EH (cell line): ENCODE measurements at places on chromosomes 16 and 17.

- DNase-seq, result peak; percentile 77
Observed at GRCh38 chr17:46940692-46941404, 17.9 kb downstream of the GOSR2 start.

GRCh38 chr17:41347869-41348760, 2.5 kb downstream of the KRT33A start:
- no peak for DNase-seq

- peak; percentile 5 for DNase-seq
Observed at GRCh38 chr17:48375356-48375755, 54.7 kb downstream of the SKAP1 start.

DNA sequence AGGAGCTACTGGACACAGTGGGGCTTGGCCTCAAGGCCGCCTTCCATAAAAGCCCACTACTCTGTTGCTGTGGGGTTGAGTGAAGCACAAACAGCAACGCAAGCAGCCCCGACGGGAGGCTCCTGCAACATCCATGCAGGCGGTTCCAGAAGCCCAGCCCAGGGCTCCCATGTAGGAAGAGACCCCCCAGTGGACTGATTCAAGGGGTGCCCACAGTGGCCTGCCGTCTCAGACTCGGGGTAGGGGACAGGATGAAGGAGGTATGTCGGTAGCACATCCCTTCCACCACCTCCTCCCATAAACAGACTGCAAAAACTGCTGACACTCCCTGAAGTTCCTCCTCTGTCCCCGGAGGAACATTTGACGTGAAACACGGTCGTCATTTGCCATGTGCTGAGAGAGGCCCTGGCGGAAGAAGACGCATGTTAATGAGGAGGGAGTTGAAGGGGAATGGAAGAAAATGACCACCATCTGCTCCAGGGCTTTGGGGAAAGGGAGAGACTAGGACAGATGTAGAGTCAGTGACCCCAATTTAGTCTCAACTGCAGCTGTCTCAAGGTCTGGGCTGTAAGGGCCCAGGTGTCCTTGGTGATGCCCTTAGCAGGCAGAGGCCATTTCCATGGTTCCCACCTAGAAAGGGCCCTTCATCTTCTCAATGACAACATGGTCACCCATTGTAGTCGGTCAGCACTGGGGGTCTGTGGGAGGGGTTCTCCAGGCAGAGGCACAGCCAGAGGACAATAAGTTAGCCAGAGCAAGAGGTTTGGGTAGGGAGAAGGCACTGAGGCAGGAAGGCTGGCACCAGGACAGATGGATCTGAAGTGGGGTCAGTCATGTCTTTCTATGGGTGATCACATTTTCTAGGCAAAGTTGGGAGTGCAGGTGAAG, 200.6 kb downstream of the CPPED1 start:
- DNase-seq, result no peak

- DNase-seq, result no peak
Observed at GRCh38 chr17:9330141-9330540, 245.5 kb downstream of the STX8 start.

DNA sequence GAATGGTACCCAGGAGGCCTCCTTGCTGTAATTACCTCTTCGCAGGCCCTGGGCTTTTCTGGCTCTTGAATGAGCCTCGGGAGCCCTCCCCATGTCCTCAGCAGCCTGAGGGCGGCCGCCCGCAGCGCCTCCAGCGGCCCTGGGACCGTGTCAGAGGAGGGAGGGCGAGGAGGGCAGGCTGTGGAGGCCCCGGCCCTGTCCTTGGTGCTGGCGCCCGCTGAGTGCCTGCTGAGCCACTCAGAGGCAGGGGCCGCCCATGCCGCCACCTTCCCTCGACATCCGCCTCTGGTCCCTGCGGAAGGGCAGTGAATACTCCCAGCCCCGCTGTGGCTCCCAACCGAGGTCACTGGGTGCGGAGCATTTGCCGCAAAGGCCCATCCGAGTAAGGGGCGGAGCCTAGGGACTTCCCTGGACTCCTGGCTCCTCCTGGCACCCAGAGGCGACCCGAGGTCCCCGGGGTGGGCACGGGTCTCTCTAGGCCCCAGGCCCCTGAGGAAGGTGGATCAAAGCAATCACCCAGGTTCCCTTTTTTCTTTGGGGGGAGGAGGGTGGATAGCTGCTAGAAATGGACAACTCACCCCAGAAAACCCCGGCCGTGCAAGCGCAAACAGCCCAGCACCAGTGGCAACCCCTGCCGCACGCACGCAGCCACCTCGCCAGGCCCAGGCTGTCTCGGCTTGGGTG, 2.8 kb downstream of the RBFOX3 start:
- DNase-seq, result peak; percentile 26

- DNase-seq, result no peak
Observed at GRCh38 chr17:58583486-58583885, 69.0 kb upstream of the MTMR4 start.

- no peak for DNase-seq
Observed at GRCh38 chr16:66220702-66221101, 145.8 kb upstream of the CDH5 start.

GRCh38 chr16:55663765-55664677, 8.2 kb downstream of the SLC6A2 start:
- peak; percentile 79 for DNase-seq

- DNase-seq, result no peak
Observed at GRCh38 chr17:57677858-57678257, 67.2 kb downstream of the CCDC182 start.

DNA sequence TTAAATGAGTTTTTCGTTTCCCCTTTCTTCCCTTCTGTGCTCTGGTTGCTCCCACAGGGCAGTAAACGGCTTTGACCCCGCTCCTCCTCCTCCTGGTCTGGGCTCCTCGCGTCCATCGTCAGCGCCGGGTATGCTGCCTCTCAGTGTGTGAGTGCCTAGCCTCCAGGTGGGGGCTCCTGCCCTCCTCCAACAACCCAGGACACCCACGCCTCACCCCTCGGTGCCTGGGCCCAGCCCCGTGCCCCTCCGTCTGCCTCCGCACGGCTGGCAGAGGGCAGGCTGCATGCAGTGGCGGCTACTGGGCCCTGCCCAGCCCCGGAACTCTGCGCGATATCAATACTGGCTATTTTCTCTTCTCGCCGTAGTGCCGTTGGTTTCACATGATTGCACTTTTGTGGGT, 31.2 kb downstream of the NDEL1 start:
- no peak for DNase-seq
